DMS 273 treated with DMSO at 0.1 percent for 48 hours (cell line): ENCODE measurements at places on chromosomes 12 and 14.
A peak's percentile ranks its signal among the peaks of the same experiment; 100 is the strongest.

DNA sequence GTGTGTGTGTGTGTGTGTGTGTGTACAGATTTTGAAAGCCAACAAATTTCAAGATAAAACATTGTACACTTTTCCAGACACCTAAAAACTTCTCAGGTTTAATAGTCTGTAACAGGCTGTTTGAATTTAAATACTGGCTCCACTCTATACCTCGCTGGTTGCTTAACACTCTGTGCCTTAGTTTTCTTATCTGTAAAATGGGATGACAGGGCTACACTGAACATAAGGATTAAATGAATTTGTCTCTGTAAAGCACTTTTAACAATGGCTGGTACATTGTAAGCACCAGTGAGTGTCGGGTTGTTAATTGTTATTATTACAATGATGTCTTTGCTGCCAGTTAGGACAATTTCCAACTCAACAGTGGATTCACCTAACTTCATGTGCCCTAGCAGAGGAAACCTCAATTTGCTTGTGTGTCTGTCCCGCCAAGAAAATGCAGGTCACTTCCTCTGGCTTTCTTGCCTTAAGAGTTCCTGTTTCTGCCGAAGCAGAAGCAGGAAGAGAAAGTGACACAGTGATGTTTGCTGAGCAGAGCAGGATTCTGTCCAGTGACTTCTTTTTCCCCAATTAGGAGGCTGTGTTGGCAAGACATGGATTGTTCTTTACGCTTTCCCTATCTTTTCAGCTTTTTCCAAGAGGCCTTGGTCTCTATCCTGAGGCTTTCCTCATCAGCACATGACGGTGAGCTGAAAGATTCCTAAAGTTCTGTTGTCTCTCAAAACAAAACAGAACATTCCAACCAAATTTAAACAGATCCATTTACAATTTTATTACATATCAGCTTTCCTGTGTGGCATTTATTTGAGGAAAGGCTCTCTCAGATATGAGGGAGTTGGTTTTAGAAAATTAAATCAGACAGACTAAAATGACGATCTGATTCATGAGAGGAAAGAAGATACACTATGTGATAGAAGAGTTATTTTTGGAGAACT, 154.1 kb upstream of the ATP2B1 start:
- DNase-seq = no peak

- DNase-seq = peak; percentile 64
These were observed 148.9 kb downstream of the CRADD start for GRCh38 chr12:93825931-93826555.

DNA sequence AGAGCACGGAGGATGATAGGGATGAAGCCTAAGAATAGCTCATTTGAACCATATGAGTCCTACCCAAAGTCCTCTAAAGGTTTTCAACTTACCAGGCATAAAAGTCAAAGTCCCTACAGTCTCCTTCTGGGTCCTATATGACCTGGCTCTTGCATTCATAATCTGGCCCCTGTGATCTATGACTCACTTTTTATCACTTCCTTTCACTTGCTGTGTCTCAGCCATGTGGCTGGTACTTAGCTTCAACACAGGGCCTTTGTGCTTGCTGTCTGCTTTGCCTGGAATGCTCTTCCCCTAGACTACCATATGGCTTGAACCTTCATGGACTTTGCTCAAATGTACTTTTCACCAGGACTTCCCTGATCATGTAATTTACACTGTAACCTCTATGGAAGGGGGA, 137.6 kb upstream of the TMTC1 start:
- no peak for DNase-seq

- no peak for DNase-seq
These were observed 776.0 kb downstream of the C12orf50 start for GRCh38 chr12:87253157-87253556.

GRCh38 chr12:122949816-122950675, 16.2 kb downstream of the ABCB9 start:
- no peak for DNase-seq

- peak; percentile 30 for DNase-seq
These were observed 19.0 kb downstream of the SSH1 start for GRCh38 chr12:108838194-108839017.

DNA sequence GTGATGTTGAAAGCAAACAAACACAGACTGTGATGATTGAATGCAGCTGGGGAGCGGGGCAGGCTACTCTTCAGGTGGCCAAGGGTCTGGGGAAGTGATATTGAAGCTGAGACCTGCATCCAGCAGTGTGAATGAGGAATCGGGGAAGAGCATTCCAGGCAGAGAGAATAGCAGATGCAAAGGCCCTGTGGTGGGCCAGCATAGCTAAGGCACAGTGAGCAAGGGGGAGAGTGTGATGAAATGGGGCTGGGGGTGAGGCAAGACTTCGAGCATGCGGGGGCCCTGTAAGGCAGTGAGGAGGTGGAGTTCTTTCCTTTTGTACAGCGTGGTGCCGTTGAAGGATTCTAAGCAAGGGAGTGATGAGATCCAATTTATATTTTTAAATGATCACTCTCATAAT, 77.4 kb downstream of the KCNK13 start:
- DNase-seq = no peak

DNA sequence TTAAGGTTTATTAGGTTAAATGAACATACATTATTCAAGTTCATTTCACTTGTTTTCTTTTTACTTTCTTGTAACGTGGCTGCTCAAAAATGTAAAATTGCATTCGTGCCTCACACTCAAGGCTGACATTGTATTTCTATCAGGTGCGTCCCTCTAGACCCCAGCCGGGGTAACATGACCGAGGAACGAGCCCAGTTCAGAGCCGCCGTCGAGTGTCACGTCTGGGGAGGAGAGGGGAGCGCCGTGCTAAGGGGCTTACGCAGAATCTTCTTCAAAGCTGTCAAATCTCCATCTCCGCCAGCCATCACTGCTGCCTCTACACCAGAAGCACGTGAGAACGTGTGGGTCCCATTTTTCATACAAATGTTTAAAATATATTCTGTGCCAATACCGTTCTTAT, 170.6 kb downstream of the RIMBP2 start:
- no peak for DNase-seq

- DNase-seq = no peak
These were observed 430.5 kb upstream of the SOX5 start for GRCh38 chr12:24379861-24380521.

DNA sequence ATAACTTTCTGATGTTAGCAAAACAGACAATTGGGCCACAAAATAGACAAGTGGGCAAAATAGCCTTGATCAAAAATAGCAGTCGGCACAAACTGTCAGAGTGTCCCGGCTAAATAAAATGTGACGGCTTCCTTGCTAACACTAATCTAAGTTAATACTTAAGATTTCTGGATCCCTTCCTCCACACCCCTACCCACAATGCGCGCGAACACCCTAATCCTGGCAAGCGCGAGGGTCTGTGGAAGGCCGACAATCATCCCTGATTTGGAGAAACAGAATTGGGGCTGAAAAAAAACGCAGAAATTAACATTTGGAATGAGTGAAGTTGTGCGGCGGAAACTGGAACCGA, 489 bp downstream of the CEP290 start:
- no peak for DNase-seq

DNA sequence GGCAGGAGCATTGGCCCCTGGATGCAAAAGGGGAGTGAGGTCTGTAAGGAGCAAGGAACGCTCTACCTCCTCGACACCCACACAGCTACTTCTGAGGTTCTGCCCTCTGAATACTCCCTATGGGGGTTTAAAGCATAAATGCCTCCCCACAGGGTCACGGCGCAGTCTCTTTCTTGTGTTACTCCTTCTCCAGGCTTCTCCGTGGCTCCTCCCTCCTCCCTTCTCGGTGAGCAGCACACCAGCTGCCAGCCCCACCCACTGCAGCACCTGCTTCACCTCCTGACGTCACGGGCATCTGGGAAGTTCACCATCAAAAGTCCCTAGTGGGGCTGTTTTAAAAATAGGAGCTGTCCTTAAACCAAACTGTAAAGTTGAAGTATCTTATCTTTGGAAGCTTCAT, 67.3 kb downstream of the SPTB start:
- DNase-seq = no peak

DNA sequence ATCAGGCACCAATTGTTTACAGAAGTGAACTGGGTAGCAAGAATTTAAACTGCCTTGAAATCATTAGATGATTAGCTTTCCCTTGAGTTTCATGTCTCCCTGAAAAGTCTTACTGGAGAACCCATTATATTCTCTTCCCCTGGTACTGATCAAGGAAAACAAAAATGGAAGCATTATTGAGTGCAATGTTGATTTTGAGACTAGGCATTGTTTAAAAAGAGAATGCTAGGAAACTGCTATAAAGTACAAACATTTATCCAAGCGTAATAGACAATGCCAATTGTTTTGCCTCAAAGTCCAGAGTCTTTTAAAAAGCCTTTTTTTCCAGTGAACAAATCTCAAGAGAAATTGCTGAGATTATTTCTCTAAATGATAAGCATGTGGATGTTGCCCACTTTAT, 197.0 kb downstream of the CCER1 start:
- DNase-seq = no peak

DNA sequence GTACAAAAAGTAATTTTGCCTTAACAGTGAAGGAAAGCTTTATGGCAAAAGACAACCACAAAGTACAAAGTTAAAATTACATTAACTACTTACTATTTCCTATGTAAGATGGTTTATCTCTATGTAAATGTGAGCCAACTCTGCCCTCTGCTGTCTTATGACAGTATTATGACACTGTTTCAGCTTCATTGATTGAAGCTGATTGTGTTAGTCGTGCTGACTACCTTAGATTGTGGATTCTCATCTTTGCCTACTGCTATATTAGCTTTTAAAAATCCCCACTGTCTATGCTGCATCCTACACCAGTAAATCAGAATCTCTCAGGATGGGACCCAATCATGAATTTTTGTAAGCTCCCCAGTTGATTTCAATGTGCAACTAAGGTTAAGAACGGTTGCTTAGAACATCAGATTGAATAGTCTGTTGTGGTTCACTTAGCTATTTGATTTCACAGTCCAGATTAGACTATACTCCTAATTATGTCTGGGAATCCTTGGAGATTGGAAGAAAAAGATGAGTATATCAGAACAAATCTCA, 12.2 kb upstream of the SPTB start:
- peak; percentile 39 for DNase-seq

- DNase-seq = no peak
These were observed 75.1 kb downstream of the IRF2BPL start for GRCh38 chr14:76953311-76953945.

DNA sequence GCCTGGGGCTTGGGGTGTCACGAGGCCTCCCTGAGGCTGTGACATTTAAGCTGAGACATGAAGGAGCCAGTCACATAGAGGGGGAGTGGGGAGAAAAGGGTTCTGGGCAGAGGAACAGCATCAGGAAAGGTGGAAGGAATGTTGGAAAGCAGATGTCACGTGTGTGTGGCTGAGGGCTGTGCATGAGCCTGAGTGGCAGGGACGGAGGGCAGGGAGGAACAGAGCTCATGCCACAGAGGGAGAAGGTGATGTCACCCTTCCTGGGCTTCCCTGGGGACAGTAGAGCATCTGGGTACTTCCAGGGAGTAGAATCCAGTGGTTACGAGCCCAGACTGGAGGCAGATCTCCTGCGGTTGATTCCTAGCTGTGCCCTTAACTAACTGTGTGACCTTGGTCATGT, 32.0 kb upstream of the JDP2 start:
- DNase-seq = no peak

GRCh38 chr12:130337488-130338303, at the start of gene PIWIL1:
PIWIL1 (plus strand) TSS chr12:130337887; CDS start chr12:130342592, 4,705 bp downstream.
- no peak for DNase-seq

- DNase-seq = no peak
These were observed 186.9 kb upstream of the CAND1 start for GRCh38 chr12:67082221-67082620.

DNA sequence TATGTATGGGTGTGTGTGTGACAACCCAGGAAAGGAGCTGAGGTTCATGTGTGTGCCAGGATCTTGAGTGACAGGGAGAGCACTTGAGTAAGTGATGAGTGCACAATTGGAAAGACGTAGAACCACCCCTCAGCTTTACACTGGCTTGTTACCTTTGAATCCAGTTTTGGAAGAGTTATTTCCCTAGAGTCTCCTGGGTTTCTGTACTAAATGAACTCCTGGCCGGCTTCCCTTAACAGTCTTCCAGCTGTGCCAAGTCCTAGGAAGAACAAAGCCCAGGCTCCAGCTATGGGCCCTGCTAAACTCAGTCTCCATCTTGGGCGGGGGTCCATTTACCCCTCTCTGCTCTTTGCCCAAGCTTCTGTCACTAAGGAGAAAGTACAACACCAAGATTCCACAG, 19.7 kb upstream of the NR1H4 start:
- no peak for DNase-seq

DNA sequence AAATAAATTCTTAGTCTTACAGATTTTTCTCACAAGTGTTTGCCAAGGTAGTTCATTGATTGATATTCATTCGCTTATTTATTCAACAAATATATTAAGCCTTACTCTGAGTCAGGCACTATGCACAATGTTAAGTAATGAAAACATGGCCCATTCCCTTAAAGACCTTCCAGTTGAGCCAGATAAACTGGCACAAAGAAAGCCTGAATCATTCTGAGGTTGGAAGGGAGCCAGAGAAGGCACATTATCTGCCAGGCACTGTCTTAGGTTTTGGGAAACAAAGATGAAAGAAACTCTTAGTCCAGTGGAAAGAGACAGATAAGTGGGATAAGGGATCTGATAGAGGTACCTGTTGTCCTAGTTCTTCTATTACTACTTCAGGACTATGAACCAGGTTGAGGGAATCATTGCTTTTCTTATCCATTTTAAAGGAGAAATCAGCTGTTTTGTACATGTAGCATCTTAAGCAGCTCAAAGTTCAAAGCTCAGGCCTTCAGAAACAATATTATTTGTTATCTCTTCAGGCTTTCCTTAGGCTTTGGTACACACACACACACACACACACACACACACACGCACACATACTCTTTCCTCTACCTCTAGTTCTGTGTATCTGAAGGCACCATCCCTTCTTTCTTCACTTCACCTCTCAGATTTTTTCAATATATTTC, 27.0 kb downstream of the PDE6H start:
- DNase-seq = no peak

- peak; percentile 16 for DNase-seq
These were observed 43.6 kb downstream of the FGD6 start for GRCh38 chr12:95173392-95174251.

- peak; percentile 98 for DNase-seq
These were observed at the start of gene BAZ1A for GRCh38 chr14:34875031-34875922. BAZ1A (minus strand) TSS chr14:34875360; CDS start chr14:34874604, 756 bp downstream.

DNA sequence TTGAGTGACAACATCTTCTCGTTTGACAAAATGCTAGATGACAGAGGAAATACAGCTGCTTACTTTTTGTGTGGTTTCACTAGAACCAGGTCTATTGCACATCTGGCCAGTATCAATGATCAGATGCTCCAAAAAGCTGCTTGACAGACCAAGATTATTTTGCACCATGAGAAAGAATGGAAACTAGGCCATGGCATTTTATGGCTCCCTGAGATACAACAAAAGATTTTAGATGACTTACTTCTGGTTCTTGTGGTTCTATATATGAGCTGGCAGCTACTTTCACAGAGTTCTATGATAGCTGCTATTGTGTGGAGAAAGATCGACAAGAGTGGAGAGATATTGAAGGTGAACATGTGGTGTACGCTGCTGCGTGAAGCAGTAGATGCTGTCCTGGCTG, 25.9 kb upstream of the PPFIBP1 start:
- no peak for DNase-seq

DNA sequence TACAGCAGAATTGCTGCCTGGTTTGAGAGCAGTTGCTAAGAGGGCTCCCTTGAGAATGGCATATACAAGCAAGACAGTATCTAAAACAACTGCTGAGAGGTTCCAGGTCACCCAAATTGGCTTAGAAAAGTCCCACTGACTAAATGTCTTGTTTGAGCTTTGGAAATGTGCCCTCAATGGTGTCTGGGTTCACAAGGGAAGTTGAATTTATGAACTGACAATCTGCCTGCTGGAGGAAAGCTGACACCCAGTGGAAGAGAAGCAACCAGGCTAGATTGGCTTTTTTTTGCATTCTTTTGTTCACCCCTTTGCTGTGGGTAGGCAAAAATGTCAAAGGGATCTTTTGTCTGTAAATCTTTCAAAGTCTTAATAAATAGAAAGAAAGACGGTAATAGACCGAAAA, 44.6 kb upstream of the NPFF start:
- no peak for DNase-seq
